ENCODE measurements at places on chromosomes 6 and 20.
A peak's percentile ranks its signal among the peaks of the same experiment; 100 is the strongest.

DNA sequence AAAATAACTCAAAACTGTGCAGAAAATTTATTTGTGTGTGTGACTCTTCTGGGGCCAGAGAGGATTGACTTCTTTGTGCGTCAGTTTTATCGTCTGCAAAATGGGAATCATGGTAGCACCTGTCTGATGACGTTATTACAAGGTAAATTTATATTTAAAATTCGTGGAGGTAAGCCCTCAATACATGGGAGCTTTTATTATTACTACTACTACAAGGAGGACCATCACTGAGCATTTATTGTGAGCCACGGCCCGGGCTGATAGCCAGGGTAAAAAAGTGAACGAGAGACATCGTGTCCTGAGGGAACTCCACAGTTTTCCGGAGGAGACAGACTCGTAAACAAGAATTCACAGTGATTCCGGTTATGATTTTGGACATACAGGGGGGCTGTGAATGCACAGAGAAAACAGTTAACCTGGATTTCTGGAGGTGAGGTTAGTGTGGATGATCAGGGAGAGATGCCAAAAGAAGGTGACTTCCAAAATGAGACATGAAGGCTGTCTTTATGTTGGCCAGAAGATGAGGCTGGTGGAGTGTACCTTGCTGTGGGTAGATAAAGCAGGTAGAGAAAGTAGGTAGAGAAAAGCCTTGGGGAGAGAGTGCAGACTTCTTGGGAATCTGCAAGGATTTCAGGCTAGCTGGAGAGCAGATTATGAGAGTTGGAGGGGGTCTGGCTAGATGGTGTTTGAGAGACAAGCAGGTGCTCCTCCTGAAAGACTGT is 10.6 kb upstream of the SERINC3 start:
- no peak for DNase-seq

DNA sequence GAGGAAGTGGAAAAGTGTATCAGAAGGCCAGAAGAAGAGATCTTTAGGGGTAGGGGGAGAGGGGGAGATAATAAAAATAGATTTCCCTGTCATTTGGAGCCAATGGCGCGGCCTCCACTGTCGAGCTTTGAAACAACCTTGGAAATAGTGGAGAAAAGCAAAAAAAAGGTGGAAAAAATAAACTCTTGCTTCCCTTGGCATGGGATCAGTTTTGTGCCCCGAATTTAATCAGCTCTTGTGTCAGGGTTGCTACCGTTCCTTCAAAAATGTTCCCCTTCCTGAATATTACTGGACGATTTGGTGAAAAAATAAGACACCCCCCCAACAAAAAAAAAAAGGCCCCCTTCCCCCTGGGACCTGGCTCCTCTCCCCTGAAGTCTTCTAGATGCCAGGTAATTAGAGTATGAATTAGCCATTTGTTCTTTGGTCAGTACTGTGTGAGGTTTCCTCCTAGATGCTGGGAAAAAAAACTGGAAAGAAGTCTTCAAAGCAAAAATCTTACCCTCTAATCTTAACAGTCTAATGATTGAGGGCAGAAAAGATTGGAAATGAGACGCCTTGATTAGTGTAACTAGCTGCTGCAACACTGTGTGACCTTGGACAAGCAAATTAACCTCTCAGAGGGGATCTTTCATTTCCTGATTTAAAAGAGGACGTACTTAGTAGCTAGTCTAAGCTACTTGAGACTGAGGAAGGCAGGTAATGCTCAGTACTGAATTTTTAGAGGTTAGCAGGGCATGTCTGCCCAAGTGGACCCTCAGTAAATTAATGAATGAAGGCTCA is 872 bp upstream of the RBM39 start:
- no peak for DNase-seq

DNA sequence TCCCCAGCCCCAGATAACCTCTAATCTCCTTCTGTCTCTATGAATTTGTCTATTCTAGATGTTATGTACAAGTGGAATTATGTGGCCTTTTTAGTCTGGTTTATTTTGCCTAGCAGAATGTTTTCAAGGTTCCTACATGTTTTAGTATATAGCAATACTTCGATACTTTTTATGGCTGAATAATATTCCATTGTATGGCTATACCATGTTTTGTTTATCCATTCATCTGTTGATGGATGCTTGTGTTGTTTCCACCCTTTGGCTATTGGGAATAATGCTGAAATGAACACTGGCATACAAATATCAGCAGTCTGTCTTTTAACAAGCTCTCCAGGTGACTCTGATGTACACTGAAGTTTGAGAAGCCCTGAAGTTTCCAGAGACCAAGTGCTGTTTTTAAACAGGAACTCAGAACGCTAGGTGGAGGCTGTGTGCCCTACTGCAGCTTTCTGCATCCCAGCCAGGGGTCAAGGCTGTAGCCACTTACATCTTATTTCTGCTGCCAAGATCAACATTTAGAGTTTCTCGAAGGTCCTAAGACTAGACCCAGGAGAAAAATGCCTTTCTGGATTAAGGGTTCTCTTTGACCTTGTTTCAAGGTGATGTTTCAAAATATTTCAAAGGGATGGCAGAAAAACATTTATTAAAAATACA is 123.0 kb downstream of the SOBP start:
- no peak for DNase-seq

GRCh38 chr6:144341831-144342527 is 56.8 kb downstream of the UTRN start:
- no peak for DNase-seq

GRCh38 chr6:100105138-100105537 is 111.1 kb upstream of the MCHR2 start:
- DNase-seq = no peak

DNA sequence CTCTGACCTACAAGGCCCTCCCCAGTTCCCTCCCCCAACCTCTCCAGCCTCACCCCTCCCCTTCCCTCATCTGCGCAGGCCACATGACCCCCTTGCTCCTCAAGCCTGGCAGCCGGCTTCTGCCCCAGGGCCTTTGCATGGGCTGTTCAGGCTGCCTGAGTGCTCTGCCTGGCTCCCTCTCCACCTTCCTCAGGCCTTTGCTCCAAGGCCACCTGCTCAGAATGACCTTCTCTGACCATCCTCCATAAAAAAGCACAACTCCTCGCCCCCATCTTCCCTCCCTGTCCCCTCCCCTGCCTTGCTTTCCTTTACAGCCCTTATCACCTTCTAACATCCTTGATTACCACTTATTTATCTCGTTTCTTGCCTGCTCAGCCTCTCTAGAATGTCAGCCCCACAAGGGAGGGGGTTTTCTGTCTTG is 38.7 kb downstream of the SPDEF start:
- DNase-seq = no peak

DNA sequence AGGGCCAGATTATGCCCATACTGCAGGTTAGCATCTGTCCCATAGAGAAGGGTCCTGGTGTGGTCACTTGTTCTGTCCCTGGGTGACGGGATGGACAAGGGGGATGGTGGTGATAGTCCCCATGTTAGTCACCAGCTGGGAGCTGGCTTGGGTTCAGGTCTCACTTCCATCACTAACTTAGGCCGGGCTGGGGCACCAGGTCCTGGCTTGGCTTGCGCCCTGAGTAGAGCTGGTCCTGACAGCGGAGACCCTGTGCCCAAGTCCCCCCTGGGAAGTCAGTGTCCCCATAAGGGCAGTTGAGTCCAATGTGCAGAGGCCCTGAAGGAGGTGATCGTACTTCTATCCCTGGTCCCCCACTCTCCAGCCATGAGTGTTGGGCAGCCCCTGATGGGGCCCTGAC is 52.6 kb downstream of the ANKRD60 start:
- no peak for DNase-seq

GRCh38 chr20:59087829-59088433 is 45.3 kb upstream of the PRELID3B start:
- DNase-seq = peak; percentile 94

DNA sequence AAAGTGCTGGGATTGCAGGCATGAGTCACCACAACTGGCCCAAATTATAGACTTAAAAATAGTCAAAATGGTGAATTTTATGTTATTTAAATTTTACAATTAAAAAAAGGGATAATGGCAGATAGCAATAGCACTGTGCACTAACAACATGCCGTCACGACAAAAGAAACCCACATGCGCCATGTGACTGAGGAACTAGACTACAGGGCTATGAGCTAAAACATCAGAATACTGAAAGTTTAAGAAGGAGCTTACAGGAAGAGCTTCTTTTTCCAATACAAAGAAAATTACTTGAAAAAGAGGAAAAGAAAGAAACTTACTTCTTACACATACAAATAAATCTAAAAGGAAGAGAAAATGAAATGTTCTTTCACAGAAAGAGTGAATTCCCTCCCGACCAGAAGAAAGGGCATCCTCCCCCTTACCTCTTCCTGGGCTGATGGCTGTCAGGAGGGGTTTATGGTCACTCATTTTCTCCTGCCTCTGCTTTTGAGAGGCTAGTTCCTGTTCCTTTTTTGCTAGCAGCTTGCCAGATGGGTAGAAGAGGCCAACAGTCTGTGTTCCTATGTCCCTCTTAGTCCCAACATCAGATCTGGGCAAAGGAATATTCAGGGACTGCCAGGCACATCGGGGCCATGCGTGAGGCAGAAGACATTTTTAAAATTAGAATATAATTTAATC is 54.5 kb downstream of the DZANK1 start:
- DNase-seq = no peak

GRCh38 chr20:11332381-11332780 is 585.3 kb upstream of the BTBD3 start:
- DNase-seq = no peak

DNA sequence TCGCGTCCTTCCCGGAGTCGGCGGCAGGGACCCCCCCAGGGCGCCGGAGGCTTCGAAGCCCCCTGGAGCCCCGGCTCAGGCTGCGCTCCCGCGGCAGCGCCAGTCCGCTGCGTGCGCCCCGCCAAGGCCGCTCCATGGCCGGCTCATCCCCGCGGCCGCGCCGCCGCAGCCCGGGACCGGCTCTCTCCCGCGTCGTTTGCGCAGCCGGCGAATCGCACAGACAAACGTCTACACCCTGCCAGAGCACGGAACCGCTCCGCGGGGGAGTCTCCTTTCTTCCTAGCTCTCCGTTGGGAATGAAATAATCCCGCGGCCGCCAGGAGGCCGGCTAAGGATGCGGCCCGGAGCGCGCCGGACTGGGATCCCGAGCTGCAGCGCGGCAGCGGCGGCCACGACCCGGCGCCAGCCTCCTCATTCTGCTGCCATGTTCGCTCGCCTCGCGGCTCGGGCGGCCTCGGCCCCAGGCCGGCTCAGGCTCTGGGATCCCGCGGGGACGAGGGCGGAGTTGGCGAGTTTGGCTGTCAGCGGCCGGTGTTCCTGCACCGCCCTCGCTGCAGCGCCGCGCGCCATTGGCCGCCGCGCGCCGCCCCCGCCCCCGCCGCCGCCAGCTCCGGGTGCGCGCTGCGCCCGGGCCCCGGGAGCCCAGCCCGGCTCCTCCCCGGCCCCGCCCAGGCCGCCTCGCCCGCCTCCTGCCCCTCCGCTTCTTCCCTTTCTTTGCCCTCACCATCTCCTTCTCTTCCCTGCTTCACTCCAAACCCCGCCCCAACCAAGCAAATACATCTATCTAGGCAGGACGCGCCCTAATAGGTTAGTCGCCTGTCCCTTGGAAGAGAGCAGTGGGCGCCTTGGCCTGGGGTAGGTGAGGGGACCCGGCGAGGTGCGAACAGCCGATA is at the start of gene GFOD1:
GFOD1 (minus strand) TSS at position 479 of the 893 bp plus-strand sequence. CDS start 710 bp downstream, outside the sequence.
- DNase-seq = peak; percentile 59

DNA sequence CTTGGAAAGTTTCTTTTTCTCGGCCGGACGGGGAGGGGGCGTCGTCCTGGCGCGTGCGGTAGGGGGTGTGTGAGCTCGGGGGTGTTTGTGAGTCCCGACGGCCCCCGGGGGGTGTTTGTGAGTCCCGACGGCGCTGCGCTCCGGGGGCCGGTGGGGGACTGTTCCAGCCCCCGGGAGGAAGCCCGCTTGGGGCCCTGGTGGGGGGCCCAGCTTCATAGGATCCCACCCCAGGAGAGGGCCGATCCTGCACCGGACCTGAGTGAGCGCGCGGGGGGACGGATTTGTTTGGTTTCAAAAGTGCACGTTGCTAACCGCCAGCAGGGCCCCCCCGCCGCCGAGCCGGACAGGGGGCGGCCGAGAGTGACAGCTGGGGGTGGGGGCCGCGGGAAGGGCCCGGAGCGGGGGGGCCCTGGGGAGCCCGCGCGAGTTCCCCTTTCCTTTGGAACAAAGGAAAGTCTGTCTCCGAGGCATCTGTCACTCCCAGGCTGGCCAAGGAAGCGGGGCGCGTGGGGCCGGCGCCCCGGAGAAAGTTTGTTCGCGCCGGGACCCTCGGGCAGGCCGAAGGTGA is 485 bp downstream of the TGIF2 start:
- no peak for DNase-seq

- DNase-seq = no peak
Measured at GRCh38 chr6:11139051-11139960, 27.8 kb upstream of the ERVFRD-1 start.

DNA sequence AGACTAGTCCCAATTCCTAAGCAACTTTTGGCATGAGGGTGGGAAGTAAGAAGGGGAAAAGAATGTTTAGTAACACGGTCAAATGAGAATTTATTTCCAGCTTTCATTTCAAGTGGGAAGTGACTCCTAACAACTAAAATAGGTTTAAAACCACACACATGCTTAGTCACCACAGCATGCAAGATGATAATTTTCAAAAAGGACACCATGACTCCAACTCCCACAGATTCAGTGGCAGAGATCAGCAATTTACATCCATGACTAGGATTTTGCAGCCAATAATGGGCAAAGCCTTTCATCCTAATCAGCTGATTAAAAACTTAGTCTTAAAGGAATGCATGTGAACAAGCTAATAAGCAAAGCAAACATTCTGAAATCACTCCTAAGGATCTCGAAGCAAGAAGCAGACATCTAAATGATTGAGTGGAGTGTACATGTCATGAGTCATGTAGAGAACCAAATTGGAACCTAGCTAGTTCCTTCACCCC is 48.1 kb upstream of the GCLC start:
- no peak for DNase-seq

- no peak for DNase-seq
Measured at GRCh38 chr6:105184921-105185320, 5.1 kb upstream of the POPDC3 start.

DNA sequence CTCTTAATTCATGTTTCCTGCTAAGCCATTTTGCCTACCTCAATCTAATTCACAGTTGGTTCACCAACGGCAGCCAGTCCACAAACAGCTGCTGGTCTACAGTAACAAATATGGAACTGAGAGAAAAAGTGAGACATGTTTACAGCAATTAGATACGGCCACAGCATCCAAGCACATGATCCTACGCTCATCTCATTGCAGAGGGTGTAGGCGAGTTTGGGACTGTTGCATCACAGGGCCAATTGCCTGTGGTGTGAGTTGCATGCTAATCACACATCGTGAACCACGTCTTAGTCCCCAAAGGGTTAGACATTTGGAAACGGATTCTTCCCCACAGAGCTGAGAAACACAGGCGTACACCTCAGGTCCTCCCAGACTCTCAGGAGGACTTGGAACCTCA is 166.9 kb downstream of the EYA2 start:
- DNase-seq = no peak

GRCh38 chr6:87716928-87717614 is 15.0 kb upstream of the AKIRIN2 start:
- no peak for DNase-seq

GRCh38 chr6:36808634-36809033 is 30.6 kb downstream of the CPNE5 start:
- no peak for DNase-seq

- DNase-seq = no peak
Measured at GRCh38 chr6:120405947-120406346, 928.3 kb downstream of the TBC1D32 start.

All from CD8-positive, alpha-beta T cell (primary cell).